MCF 10A (cell line): ENCODE measurements at places on chromosomes 16 and 17. TPM values are rescaled to one million over a fixed set of nuclear protein-coding genes. Genes with fewer than 3 reads are reported as not detected.

DNA sequence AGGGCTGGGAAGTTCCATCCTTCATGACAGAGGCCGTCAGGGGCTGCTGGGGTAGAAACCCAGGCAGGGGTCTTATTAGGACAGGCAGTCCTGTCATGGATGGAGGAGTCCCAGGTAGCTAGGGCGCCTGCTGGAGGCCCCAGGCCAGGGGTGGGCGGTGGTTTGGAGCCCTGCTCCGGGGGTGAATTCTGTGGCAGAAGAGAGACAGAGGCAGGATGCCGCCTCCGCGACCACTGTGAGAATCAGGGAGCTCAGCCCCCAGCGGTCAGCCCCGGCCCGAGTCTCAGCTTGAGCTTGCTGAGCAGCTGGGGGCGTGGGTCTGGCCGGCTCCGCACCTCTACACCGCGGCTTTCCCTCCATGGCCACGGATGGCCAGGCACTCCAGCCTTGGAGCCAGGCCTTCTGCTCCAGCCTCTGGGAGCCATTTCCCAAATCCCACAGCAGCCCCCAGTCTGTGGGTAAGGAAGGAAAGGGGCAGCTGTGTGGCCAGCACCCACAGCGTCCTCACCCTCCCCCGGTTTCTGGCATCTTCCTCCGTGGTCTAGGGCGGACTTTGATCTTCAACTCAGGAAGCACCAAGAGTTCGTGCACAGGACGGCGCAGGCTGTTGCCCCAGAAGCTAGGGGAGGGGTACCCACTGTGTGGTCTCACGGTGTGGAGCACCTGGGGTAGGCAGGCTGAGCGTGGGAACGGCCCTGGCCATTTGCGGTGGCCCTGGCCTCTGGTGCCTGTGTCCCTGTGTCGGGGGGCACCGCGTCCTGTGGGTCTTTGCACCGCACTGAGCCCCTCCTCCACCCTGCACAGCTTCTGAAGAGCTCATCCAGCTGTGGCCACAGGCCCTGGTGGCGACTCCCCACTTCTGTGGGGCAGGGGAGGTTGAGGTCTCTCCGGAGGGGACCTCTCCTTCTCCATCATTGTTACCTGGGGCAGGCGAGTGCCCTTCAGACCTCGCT is 14.1 kb downstream of the CD7 start:
- no peak for DNase-seq

DNA sequence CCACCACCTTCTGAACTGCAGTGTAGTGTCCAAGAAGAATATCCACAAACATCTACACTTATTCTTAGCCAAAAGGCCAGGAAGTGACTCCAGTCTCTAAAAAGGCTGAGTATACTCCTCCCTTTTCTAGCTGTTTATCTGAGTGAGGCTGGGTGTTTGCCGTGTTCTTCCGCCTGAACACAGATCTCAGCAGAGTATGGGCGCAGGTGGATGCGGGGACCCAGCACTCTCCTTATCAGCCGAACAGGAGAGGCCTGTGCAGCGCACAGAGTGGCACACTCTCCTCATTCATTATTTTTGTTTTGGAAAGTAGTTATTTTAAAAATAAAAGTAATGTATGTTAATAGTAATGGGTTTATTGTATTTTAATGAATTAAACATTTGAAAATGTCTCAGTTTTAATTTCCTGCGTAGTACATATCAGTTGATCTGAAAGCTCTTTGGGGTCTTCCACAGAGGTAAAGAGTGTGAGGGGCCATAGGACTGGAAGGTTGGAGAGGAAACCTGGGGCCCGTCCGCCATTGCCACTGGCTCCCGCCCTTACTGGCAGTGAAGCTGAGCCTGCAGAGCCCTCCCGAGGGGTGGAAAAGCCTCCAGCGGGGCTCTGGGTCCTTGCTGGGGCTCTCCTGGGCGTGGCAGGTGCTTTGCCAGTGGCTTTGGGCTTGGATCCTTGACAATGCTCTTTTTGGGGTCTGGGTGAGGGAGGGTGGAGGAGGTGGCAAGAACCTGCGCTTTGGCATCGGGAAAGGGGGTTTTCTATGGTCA is 53.8 kb downstream of the PDPK1 start:
- DNase-seq: no peak

DNA sequence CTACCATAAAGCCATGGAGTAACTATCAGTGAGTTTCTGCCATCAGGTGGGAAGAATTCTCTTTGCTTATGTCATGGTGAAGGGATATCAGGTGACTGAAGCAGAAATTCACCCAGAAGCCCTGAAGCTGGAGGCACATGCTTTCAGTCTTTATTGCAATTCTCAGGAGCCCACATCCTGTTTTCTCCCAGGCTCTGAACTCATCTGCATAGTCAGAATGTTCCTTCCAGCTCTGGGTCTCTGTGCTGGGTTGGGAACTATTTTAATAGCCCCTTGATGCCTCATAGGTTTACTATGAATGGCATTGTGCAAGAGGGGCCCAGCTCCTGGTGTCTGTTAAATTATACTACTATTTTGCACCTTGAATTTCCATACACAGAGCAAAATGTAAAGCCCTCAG is 198.4 kb upstream of the SOX9 start:
- DNase-seq: peak; percentile 69

DNA sequence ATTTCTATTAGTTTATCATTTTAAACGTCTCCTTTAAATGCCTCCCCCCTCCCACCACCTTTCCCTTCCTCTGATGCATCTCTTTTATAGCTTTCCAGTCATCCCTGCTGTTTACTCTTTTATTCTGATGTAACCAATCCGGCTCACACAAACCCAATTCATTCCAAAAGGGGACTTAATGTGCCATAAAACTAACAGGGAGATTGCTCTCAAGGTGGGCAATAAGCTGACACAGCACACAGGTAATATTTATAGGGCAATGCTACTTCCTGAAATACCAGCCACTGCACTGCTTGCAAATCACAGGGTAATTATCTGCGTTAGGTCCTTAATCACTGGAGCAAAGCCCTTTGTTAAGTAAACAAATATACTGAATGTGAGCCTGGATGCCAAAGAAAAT is 23.3 kb upstream of the CA10 start:
- no peak for DNase-seq

GRCh38 chr16:8594149-8594666 is 3.9 kb upstream of the TMEM114 start:
- DNase-seq: peak; percentile 9

Gene MARVELD3
- total RNA-seq: 1.1 and 1.3 TPM in 2 replicates

DNA sequence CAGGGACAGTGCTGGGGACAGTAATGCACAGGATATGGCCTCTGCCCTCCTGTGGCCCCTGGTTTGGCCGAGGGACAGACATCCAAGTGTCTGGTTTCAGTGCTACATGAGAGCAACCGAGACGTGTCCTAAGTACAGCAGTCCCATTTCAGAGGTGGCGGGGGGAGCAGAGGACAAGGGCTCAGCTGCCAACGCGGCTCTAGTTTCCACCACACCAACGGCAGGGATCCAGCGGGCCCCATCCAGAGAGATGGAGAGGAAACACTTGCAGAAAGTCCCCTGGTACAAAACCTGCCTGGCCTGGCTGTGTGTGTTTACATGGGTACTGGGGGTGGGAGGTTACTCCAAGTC is 125.8 kb upstream of the SMURF2 start:
- no peak for DNase-seq

GRCh38 chr16:11796227-11797165 is 562 bp downstream of the ZC3H7A start:
- DNase-seq: peak; percentile 45

- DNase-seq: no peak
Observed at GRCh38 chr16:64974381-64974780, 147.5 kb downstream of the CDH11 start.

DNA sequence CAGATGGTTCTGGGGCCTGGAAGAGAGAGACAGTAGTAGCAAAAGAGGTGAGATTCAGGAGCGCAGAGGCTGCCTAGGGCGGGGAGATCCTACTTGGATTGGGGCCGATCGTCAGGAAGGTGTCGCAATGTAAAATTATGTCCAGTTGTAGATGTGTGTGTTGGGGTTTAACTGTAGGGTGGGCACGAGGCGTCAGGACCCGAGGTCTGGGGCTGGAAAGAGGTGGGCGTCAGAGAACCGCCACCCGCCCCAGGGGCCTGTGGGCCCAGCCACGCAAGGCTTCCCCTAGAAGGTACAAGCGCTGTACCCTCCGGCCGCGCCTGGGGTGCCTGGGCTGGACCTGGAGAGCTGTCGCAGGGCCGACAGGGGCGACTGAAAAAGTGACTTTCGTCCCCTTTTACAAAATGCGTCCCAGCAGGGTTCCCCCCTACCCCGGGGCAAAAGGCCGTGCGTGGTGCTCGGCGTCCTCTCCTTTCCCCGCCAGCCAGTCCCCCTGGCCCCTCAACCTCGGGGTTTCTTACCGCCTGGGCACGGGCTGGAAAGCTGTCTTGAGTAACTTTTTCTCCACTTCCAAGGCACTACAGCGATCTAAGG is 2.8 kb downstream of the IRX3 start:
- peak; percentile 67 for DNase-seq

GRCh38 chr16:30369938-30370455 is 297 bp downstream of the TBC1D10B start:
- DNase-seq: no peak

- DNase-seq: peak; percentile 12
Observed at GRCh38 chr16:55052741-55053415, 122.2 kb downstream of the IRX5 start.

GRCh38 chr16:47634727-47635126 is 173.6 kb downstream of the PHKB start:
- DNase-seq: no peak

DNA sequence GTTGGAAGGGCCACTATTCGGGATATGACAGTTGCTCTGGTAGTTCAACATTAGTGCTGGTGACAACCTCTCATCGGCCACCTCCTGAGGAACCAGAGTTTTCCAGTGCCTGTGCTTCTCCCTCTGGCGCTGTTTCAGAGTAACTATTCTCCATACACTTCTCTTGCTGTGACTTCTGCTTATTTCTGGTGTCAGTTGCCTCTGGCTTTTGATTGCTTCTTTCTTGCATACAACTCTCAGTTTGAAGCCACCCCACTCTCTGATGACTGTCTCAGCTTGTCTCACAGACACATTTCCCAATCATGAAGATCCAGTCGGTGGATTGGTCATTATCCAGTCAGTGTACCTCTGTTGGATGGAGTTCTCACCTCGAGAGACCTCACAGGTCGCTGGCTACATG is 3.4 kb upstream of the TM4SF5 start:
- DNase-seq: no peak

Gene CD300H
- not detected in 2 replicates for total RNA-seq

DNA sequence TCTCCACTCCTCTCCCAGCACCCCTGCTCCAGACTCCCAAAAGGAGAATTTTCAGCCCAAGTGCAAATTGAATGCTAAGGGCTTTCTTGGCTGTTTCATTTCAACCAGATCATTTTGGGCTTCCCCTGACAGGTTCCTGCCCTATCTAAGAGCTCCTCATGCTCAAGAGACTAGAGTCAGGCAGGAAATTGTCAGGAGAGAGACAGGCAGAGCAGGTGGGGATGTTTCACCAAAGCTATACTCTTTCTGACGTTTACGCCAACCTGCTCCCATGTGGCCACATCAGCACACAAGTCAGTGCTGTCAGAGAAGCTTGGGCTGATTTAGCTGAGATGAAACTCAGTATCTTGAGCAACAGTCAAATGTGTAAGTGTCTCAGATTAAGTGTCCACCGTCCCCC is 31.4 kb downstream of the HIC1 start:
- DNase-seq: no peak

Gene KRT25
- not detected in 2 replicates for total RNA-seq

Gene ADAD2
- not detected in 2 replicates for total RNA-seq

- no peak for DNase-seq
Observed at GRCh38 chr17:9897372-9897968, 7.6 kb downstream of the RCVRN start.

- peak; percentile 81 for DNase-seq
Observed at GRCh38 chr17:44916781-44917241, 1.5 kb upstream of the GFAP start.

DNA sequence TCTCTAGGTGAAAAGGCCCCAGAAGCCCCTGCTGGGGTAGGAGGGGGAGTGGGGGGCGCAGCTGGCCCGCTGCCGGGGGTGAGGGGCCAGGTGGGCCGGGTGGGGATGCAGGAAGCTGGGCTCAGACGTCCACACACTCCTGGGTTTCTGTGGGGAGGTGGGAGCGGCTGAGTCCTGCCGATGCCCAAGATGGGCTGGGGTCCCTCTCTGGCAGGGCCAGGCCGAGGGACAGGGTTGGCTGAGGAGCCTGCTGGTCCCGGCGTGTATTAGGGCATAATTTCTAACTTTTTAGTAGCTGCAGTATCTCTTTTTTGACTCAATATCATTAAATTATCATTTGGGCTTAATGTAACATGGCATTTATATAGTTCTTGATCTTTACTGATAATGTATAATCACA is 121.4 kb upstream of the CORO6 start:
- no peak for DNase-seq

DNA sequence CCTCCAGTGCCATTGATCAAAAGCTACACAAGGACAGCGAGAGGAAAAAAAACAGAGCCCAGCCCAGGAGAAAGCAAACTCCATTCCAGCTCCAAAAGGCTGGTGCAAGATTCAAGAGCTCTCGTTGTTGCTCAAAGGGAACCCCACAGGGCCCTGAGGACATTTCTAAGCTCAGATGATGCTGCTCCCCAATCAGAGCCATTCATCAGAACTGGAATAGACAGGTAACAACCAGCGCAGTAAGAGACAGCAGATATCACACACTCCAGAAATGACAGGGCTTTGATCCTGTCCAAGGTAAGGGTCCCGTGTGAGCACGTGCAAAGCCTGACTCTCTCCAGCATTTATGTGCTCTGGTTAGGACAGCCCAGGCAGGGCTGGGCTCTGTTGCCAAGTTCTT is 20.1 kb downstream of the PMP22 start:
- no peak for DNase-seq

GRCh38 chr17:40454613-40454995 is 11.4 kb downstream of the IGFBP4 start:
- DNase-seq: no peak

Gene GAN
- total RNA-seq: 12.4 and 17.2 TPM in 2 replicates

DNA sequence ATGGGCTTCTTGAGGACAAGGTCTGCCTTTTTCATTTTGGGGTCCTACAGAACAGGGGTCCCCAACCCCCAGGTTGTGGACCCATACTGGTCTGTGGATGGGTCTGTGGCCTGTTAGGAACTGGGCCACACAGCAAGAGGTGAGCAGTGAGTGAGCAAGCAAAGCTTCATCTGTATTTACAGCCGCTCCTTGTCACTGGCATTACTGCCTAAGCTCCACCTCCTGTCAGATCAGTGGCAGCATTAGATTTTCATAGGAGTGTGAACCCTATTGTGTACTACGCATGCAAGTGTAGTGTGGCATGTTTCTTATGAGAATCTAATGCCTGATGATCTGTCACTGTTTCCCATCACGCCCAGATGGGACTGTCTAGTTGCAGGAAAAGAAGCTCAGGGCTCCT is 33.9 kb downstream of the ERN1 start:
- no peak for DNase-seq

Gene KRTAP2-2
- total RNA-seq: not detected in 2 replicates

- DNase-seq: no peak
Observed at GRCh38 chr16:630249-630814, 453 bp upstream of the WFIKKN1 start.

Gene SLFN13
- 1.7 and 2.1 TPM in 2 replicates for total RNA-seq

DNA sequence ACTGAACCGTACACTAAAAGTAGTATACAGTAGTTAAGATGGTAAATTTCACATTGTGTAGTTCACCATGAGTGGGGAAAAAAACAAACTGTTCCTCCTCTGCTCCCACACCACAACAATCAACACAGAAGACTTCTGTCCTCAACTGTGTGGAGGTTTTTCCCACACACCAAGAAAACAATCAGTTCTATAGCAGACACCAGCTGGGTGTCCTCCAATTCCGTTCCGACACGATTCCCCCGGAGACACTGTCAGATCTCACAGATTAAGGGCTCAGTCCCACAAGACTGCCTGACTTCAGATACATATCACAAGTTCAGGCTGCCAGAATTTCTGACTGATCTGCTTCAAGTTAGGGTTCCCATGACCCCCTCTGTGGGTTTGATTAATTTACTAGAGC is 31.8 kb downstream of the BBS2 start:
- no peak for DNase-seq
